ENCODE measurements at places on chromosomes 16 and 17.

DNA sequence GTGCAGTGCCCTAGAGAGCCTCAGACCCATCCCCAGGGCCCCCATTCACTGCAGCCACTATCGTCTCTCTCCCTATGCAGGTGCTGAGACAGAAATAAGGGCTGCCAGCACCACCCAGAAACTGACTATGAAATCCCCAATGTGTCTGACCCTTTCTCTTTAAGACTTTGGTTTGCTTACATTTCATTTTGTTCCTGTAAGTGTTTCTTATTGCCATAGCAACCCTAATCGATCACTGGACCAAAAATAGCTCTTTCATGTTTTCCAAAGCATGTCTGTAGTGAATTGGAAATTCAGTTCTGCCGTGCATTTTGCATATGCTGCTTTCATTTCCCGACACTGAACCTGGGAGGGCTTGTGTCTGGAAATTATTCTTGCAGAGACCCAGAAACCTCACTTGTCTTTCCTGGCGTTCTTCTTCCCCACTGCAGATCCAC is 148.7 kb upstream of the NOL11 start:
- DNase-seq = no peak

DNA sequence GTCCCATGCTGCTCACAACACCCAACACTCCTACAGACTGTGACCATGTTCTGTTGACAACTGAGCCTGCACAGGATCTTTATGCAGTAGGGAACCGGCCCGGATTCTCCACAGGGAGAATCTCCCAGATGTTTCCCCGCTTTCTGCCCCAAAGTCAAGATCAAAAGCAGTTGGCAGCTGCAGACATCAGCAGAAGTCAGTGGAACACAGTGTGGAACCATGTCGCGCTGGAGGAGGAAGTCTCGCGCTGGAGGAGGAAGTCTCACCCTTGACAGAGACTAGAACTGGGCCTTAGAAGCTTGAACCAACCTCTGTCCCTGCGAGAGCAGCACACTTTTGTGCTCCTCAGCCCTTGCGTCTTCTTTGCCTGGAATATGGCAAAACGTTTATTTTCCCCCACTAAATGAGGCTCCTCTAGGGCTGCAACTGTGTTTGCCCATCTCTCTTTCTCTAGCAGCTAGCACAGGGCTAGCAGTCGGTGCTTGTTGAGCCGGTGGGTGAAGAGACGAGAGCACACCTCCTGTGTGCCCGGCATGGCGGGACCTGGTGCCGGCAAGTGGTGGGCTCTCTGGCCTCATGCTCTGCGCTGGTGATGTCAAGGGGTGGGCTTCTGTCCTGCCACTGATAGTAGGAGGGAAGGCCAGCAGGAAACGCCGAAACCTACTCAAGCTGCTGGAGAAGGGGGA is 2.1 kb upstream of the MRC2 start:
- DNase-seq = no peak

- DNase-seq = no peak
These were observed 22.8 kb upstream of the TOX3 start for GRCh38 chr16:52569701-52570100.

- no peak for DNase-seq
These were observed 29.8 kb downstream of the CNGB1 start for GRCh38 chr16:57941016-57941664.

DNA sequence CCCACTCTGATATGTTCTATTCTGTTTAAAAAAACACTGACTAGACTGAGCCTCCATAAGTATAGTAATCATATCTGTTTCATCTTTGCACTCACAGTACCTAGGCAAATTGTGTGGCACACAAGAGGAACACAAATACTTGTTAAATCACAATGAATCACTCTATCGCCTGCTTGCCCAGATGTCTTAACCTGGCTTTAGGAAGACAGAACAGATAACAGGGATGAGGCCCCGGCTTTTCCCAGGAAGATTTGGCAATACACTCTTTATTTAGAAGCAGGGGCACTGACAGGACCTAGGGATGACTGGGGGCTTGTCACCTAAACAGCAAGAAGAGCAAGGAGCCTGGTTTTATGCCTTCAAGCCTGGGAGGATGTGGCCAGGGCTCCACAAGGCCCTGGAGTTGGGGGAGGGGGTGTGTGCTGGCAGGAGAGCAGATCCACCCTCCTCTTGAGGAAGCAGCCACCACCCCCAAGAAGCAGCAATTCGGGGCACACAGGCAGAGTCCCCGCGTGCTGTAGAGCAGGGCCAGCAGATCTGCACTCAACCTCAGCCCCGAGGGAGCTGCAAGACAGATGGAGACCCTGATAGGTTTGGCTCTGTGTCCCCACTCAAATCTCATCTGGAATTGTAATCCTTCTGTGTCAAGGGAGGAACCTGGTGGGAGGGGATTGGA is 41.0 kb upstream of the KSR1 start:
- DNase-seq = no peak

- DNase-seq = no peak
These were observed 60.4 kb upstream of the TOB1 start for GRCh38 chr17:50926523-50926922.

DNA sequence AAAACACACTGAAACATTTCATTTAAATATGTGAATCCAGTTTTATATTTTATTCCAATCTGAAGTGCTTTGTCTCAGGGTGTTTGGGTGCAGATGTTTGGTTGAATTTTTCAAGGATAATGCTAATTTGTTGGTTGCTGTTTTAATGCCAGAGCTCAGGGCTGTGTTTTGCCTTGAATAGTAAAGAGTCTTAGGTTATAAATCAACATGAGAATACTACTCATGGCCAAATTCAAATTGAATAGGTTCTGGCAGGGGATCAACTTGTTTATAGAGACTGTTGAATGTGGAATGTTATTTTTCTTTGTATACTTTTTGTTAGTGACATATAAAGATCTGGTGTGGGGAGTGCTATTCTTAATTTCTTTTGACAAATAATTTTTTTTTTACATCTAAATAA is 18.8 kb downstream of the TOM1L1 start:
- DNase-seq = no peak

GRCh38 chr16:60206516-60206915 is 1472.4 kb upstream of the GOT2 start:
- no peak for DNase-seq
